Activated effector memory CD4-positive, alpha-beta T cell treated with anti-CD3 and anti-CD28 coated beads, Interleukin-2, amount 50 U/mL, for 16 hours (primary cell): ENCODE measurements at places on chromosomes 11 and 22.

DNA sequence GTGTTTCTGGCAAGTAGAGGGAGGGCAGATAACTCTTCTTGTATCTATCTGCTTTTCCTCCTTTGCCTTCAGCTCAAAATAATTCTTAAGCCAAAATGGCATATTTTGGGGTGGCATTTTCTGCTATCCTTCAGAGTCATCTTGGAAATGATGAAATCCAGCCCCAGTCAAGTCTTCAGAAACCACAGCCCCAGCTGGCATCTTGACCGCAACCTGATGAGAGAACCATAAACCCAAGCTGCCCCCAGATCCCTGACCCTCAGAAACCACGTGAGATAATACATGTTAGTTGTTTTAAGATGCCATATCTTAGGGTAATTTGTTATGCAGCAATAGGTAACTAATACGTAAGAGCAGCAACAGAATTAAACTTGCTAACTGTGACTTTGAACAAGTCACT is 15.1 kb upstream of the PAMR1 start:
- DNase-seq: no peak

DNA sequence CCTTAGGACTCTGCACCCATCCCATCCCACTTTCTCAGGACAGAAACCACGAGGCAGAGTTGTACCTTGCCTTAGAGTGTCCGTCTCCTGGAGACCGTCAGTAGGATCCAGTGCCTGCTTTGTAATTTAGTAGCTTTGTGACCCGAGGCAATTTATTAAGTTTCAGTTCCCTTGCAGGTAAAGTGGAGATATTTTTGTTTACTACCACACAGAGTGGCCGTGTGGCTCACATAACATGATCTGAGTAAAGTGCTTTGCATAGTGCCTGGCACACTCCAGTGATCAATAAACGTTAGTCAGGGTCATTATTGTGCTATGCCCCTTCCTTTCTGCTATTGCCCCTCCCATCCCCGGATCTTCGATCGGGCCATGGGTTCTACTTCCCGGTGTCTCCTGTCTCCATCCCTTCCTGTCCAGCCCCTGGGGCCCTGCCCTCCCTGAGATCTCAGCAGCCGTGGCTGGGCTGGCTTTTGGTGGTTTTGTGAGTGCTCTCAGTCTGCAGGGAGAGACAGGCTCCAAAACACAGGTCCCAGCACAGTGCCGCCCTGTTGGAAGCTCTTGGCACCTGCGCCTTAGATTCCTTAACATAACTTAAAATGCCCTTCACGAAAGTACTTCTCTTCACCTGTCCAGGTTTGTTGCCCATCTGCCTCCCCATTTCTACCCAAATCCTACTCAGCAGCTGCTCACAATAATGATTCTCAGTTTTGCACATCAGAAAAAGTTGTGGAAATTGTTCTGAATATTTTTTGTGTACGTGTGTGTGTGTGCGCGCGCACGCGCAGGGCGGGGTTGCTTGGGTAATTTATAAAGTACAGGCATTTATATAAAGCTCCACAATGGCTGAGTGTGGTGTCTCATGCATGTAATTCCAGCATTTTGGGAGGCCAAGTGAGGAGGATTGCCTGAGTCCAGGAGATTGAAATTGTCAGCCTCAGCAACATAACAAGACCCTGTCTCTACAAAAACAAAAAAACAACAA is 753.7 kb downstream of the NTM start:
- DNase-seq: no peak

GRCh38 chr22:31055635-31056159 is 25.4 kb upstream of the SMTN start:
- DNase-seq: no peak

GRCh38 chr11:57277845-57278720 is 41.0 kb upstream of the APLNR start:
- DNase-seq: peak; percentile 66
